ENCODE measurements at places on chromosomes 2 and 18.

GRCh38 chr2:98507891-98508708, 63.4 kb downstream of the INPP4A start:
- no peak for DNase-seq

GRCh38 chr2:71736091-71736861, 282.9 kb downstream of the DYSF start:
- DNase-seq: no peak

DNA sequence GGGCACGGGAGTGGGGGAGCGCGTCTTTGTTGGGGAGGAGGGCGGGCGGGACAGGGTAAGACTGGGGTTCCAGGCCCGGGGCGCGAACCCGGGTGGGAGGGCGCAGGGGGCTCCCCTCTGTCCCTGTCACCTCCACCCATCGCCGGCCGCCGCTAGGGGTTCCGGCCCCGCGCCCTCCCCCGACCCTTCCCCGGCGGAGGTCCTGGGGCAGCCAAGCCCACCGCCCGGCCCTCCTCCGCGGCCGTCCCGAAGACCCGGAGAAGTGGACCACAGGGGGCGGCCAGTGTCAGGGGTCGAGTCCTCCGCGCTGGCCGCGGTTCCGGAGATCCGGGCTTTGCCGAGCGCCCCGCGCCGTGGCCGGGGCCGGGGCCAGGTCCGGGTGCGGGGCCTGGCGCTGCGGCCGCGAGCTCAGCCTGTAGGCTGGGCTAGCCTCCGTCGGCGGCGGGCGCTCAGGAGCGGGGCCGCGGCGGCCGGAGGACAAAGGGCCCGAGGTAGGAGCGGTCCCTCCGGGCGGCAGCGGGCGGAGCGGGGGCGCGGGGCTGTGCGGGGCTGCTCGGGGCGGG, 16.6 kb upstream of the E2F6 start:
- no peak for DNase-seq

- no peak for DNase-seq
Measured at GRCh38 chr2:232386490-232386739, 7.9 kb downstream of the ALPP start.

GRCh38 chr2:143779021-143779420, 649.8 kb downstream of the ARHGAP15 start:
- no peak for DNase-seq

- no peak for DNase-seq
Measured at GRCh38 chr2:205571360-205571959, 110.8 kb upstream of the NRP2 start.

DNA sequence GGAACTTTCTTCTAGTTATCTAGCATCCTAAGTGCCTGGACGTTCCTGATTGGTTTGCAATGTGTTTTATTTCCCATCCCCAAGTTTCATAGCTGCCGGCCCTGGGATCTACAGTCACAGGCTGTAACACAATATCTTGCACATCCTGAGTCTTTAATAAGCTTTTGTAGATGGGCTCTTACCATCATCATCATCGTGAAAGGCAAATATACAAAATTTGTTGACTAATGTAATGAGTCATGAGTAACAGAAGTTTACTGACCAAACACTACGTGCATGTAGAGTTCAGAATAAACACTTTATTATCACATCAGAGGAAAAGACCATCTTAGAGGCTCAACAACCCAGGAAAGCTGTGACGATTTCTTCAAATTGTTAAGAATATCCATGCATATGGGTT, 8.1 kb upstream of the TYMS start:
- DNase-seq: no peak

Measured in CD4-positive, alpha-beta T cell treated with Interleukin-17A for 4 hours (primary cell).